ENCODE measurements at places on chromosomes 7 and 10.

- no peak for DNase-seq
These were observed 45.3 kb upstream of the ITGA8 start for GRCh38 chr10:15764892-15765454.

- DNase-seq, result no peak
These were observed 145.1 kb downstream of the SLIT1 start for GRCh38 chr10:97040706-97041105.

- DNase-seq, result no peak
These were observed 154.6 kb downstream of the EBF3 start for GRCh38 chr10:129809431-129809830.

GRCh38 chr10:70769121-70769520, 16.1 kb downstream of the TBATA start:
- no peak for DNase-seq

- no peak for DNase-seq
These were observed 8.2 kb downstream of the LOXL4 start for GRCh38 chr10:98259606-98260315.

DNA sequence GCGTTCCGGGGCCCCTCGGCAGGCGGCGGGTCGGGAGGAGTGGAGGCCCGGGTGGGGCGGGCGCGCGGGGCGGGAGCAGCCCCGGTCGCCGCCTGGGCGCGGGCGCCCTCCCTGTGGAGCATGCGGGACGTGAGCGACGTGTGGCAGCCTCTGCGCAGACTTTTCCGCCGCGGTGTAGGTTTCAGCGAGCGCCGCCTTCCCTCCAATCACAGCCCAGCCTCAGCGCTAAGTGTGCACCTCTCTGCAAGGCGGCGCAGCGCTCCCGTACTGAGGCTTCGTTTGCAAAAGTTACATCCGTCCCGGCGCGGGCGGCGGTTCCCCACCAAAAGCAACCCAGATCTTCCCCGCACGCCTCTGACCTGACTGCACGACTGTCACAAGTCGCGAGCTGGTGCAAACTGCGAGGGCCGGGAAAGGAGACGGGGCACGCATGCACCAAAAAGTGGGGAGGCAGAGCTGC, 1.2 kb upstream of the PFKFB3 start:
- DNase-seq, result peak; percentile 93

- DNase-seq, result no peak
These were observed 132.8 kb upstream of the MGMT start for GRCh38 chr10:129334266-129334665.

DNA sequence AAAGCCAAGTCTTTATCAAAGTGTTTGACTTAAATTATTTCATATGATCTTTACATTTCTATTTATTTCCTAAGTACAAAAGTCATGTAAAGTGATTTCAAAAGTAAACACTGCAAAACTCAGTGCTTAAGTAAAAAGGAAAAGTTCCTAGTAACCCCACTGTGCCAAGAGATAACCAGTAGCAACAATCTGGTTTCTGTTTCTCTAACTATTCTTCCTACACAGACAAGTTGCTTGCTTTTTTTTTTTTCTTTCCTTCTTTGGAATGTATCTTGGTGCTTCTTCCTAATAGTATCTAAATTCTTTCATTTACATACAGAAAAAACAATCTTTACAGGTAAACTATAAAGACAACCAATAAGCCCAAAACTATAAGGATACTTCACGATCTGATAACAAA, 3.1 kb downstream of the JCAD start:
- DNase-seq, result no peak

- no peak for DNase-seq
These were observed 24.4 kb downstream of the GSDME start for GRCh38 chr7:24732646-24733413.

DNA sequence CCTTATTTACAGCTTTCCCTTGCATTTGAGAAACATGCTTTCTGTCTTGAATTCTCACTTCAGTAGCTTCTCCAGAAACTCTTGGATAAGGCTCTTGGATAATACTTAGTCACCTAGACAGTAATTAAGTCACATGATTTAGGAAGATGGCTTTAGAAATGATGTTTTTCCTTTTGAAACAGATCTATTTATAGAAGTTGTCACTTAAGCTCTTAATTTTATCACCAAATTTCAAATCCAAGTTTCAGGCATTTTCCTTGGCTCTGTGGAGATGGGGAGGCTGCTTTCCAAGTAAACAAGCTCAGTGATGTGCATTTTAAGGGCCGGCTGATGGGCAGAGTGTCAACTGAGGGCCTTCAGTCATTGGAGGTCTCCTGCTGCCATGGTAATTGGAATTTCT, 130.3 kb downstream of the SRI start:
- DNase-seq, result no peak

DNA sequence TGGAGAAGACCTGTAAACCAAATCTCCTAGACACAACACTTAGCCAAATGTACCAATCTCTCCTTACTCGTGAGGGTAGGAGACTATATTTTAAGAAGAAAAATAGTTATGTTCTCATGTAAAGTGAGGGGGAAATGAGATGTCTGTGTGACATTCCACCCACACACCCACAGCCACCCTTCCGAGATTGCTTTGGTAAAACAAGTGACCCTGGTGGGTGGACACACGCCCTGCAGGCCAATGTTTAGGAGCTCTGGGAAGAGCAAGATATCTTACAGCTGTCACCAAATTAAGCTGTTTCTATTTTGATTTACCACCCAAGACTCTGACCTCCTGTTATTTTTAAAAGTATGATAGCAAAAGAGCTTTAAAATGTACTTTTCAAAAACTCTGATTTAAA, 147.2 kb upstream of the PFKP start:
- DNase-seq, result no peak

- no peak for DNase-seq
These were observed 114.0 kb downstream of the TACC2 start for GRCh38 chr10:122102869-122103525.

DNA sequence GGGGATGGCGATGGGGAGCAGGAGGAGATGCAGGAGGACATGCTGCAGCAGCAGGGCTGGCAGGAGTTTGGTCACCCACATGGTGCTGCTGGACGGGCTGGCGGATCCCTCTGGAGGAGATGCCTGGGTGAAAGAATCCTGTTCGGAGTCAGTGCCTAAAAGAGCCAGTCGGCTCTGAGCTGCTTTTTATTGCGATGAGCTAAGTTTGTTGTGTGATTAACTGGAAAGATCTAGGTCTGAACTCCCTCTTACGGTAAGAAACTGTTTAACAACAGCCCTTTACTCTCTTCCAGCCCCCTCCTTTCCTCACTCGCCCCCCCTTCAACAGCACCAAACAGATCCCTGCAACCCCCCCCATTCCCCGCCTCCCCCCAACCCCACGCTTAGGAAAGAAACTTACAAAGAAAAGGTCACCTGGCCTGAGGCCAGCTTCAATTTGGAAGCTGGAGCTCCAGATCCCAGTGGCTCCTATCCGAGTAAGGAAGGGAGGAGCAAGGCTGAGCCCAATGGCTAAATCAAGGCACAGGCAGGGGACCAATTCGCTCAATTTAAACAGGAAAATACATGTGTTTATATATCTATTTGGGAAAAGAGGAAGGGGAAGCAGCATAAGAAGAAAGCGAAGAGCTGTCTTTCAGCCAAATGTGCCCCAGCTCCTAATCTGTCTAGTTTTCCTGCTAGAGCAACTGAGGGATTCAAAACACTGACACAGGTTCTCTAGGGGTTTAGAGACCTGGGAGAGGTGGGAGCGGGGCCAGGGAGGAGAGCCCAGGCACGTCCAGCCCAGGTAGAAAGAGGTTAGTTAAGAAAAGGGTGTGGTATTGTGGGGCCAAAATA, at the start of gene HGF:
Gene HGF, minus strand, starts transcription at position 157 of the 837 bp plus-strand sequence. Its CDS starts 76 bp downstream, at position 81.
- no peak for DNase-seq

GRCh38 chr10:114499630-114500190, 95.4 kb upstream of the AFAP1L2 start:
- no peak for DNase-seq

DNA sequence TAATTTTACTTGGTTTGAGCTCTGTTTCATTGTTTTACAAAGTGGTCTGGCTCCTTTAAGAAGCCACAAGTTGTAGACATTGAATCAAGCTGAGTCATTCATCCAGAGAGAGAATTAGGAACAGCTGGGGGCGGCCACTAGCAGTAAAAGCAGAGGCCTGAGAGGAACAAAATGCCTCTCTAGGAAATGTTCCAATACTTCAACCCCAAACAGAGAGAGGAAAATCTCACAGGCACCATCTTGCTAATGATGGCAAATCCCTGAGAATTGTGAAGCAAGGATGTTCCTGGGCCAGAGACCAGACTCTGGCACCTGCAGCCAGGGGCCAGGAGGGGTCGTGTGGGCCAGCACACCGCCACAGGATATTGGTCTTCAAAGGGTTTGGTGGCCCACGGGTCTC, 26.5 kb upstream of the TRIL start:
- DNase-seq, result no peak

DNA sequence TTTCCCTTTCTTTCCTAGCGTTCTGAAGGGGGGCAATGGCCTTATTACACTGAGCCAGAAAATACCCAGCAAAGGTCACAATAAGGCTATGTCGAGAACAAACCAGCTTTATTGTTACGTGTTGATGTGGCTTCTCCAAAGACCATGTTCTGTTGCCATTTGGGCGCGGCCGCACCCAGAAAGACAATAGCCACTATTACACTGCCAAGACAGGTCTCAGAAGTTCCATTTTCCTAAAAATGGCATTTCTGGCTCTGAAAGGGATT, 77.8 kb downstream of the PROSER2 start:
- no peak for DNase-seq

- no peak for DNase-seq
These were observed 1187.8 kb downstream of the CNTNAP2 start for GRCh38 chr7:147304376-147304775.

- no peak for DNase-seq
These were observed 45.3 kb downstream of the ABI1 start for GRCh38 chr10:26815500-26815899.

- no peak for DNase-seq
These were observed at the start of gene ITGA8 for GRCh38 chr10:15719899-15720634. ITGA8 (minus strand) TSS chr10:15719922; CDS start chr10:15719771, 151 bp downstream.

- DNase-seq, result no peak
These were observed 4.4 kb downstream of the HBP1 start for GRCh38 chr7:107173191-107173590.

GRCh38 chr7:4737300-4737699, 38.1 kb upstream of the AP5Z1 start:
- DNase-seq, result no peak

GRCh38 chr10:102951316-102951715, 33.2 kb downstream of the CNNM2 start:
- DNase-seq, result no peak

GRCh38 chr7:34719636-34720035, 61.6 kb downstream of the NPSR1 start:
- DNase-seq, result no peak

GRCh38 chr10:8054244-8054493, 319 bp upstream of the GATA3 start:
- DNase-seq, result no peak

DNA sequence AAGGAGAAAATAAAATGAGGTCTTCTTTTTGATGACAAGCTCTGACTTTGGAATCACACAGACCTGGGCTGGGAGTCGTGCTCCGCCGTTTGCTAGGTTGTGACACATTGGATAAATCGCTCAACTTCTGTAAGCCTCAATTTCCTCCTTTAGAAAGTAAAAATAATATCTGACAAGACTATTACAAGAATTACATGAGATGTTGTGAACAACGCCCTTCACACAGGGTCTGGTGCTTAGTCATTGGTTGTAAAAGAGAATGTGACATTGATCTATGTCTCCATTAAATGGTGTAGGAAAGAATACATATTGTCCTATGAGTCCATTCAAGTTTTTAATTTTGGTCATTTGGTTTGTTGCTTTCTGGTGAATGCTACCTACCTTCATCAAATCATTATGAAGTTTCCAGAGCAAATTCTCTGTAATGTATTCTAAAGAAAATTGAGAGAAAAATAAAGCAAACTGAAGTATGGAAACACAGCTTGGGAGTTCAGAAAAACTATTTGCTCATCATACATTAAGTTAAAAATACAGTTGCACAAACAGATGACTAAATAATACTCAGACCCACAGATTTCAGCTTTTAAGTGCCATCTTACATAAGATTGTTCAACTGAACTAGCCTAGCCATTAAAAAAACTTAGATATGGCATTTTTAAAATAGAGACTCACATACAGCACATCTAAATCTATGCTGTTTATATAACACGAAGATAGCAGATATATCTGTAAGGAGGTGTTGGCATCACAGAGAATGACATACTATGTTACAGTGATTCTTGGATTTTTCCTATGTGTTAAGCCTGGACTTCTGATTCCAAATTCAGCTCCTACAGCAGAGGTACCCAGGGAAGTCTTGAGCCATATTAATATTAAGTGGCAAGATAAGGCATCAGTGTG, 12.3 kb upstream of the ADRB1 start:
- no peak for DNase-seq

All from natural killer cell (primary cell).